ENCODE measurements at places on chromosomes 5 and 9.
A peak's percentile ranks its signal among the peaks of the same experiment; 100 is the strongest.

DNA sequence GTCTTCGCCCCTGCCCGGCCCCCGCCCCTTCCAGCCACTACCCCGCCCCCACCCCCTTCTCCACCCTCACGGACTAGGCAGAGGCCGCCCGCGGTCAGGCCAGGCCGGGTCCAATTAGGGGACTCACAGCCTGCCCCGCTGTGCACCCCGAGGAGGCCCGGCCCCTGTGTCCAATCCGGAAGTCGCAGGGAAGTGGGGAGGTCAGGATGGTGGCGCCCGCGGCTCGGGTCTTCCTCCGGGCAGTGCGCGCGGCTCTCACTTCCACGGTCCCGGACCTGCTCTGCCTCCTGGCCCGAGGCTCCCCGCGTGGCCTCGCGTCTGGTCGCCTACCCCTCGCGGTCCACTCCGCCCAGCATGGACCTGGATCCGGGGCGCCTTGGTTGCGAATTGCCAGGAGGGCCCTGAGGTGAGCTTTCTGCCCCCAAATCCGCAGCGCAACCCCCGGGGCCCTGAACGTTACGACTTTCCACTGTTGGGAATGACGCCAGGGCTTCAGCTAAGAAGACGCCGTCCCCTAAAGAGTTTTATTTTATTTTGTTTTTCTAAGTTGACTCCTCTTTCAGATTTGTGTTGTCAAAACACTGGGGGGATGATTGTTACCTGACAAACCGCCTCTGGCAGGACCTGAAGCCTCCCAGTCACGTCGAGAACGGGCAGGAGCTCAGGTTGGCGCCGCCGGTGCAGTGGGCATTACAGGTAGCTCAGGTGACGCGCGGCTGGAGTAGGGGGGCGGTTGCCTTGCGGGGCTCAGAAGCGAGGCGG is 763 bp upstream of the IRX2 start:
- no peak for DNase-seq

- no peak for DNase-seq
Observed at GRCh38 chr5:132674671-132675506, 1.1 kb downstream of the IL4 start.

GRCh38 chr9:90306158-90306557 is 336.5 kb downstream of the DIRAS2 start:
- no peak for DNase-seq

GRCh38 chr9:87886933-87887505 is 4.3 kb downstream of the SPATA31E1 start:
- DNase-seq = no peak

DNA sequence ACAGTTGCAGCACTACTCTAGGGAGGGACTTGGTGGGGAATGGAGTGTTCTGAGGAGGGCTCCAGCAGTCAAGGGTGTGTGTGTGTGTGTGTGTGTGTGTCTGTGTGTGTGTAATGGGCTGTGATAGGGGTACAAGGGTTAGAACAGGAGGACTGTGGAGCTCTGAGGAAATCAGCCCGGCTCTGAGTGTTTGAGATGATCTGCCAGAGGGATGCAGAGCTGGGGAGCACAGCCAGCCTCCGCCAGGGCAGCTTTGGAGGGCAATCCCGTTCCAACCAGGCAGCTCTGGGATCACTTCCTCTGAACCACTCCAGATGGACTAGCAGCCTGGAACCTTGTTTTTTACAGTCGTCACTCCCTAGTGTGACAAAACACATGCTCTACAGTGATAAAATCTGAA is 3.0 kb upstream of the SLC6A7 start:
- DNase-seq = no peak

DNA sequence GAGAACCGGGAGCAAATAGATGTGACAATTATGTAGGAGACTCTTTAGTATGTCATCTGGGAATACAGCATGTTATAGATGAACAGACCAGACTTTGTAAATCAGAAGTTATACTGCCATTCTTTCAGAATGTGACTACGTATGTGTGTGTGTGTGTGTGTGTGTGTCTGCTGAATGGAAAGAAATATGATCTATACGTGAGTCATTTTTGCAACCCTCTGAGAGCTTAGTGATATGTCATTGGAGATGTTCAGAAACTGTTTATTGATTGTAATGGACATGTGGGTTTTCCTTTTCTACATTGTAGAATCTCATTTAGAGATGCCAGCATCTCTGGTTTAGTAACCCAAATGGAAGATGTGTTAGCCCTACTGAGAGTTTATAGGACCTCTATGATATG is 731.5 kb downstream of the TLE1 start:
- no peak for DNase-seq

GRCh38 chr5:149639737-149640136 is 58.4 kb downstream of the ARHGEF37 start:
- peak; percentile 38 for DNase-seq

- DNase-seq = no peak
Observed at GRCh38 chr9:100724886-100725285, 147.0 kb downstream of the CAVIN4 start.

DNA sequence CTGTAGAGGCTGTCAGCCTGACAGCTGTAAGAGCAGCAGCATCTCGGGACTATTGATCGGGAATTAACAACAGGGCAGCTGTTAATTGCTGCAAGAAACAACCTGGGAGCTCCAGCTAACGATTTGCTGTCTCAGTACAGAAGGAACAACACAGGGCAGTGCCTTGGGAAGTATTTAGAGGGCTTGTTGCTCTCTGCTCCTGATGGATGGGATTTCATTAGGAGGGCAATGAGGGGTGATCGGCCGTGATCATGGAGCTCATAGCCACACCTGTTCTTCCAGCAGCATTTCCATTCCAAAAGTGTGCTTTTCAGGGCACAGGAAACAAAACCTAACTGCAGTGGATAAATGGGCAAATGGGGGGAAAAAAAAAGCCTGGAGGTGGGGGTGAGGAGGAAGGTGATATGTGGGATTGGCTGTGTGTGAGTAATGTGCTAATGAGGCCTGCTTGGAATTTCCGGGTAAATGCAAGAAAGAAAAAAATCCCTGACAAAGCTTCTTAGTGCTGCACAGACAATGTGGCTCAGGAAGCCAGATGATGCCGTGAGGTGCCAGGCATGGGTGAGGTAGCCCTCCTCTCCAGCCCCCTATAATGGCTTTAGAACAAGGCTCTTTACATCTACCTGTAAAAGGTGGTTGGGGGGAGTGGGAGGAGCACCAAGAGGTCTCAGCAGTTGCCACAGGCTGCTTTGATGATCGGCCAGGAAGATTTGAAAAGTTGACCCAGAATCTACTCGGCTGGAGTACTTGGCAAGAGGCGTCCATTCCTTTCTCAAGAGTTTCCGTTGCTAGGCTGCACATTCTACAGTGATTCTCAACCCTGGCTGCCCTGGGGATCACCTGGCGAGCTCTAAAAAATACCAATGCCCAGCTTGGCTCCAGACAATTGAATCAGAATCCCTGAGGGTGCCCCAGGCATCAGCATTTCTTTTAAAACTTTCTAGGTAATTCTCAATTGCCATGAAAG is 139.5 kb upstream of the KLF9 start:
- DNase-seq = peak; percentile 68

DNA sequence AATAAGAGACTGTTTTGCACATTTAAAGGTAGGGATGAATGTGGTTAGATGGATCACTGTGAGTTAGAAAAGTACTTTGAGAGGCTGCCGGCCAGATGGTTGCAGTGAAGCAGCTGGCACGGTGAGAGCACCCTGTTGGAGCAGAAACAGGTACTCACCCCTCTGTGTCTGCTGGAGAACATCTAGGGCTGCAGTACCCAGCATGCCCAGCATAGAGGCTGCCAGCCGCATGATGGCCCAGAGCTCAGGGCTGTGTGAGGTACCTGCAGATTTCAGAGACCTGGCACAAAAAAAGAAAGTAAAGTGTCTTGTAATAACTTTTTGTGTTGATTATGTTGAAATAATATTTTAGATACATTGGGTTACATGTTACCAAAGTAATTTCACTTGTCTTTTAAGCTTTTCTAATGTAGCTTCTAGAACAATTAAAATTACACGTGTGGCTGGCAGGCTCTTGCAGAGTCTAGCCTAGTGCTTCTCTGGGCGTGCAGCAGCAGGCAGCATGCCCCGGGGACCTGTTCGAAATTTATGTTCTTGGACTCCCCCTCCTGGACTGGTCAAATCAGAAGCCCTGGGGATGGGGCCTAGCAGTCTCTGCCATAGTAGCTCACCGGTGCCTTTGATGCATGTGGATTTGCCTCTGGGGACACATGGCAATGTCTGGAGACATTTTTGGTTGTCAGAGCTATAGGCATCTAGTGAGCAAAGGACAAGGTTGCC is 11.1 kb downstream of the WDR5 start:
- DNase-seq = no peak

- no peak for DNase-seq
Observed at GRCh38 chr5:16754086-16754485, 137.3 kb upstream of the RETREG1 start.

GRCh38 chr9:120859361-120859760 is 16.6 kb upstream of the PSMD5 start:
- no peak for DNase-seq

GRCh38 chr5:171615705-171616640 is 169.6 kb upstream of the SMIM23 start:
- DNase-seq = no peak

DNA sequence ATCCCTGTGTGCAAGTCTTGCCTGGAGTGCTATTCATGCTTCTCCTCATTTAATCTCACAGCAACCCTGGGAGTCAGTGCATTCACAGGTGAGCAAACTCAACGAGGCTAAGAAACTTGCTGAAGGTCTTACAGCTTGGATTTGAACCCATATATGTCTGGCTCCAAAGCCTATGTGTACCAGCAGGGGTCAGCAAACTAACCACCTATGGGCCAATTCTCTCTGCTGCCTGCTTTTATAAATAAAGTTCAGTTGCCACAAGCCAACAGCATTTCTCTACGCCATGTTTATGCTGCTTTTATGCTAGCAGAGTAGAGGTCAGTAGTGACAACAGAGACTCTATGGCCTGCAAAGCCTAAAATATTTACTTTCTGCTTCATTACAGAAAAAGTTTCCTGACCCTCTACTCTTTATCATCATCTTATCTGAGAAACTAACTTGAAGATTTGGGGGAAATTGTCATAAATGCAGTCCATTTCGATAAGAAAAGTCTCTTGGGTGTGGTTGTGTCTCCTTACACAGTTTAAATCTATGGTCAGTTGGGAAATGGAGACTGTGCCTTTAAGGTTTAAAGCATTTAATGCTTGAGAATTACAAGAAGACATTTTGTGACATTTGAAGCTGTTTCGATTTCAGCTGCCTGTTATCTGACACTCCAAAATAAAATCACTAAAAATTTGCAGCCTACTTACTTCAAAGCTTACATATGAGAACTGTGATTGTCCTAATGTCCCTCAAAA is 137.7 kb downstream of the PRELID2 start:
- DNase-seq = peak; percentile 59

DNA sequence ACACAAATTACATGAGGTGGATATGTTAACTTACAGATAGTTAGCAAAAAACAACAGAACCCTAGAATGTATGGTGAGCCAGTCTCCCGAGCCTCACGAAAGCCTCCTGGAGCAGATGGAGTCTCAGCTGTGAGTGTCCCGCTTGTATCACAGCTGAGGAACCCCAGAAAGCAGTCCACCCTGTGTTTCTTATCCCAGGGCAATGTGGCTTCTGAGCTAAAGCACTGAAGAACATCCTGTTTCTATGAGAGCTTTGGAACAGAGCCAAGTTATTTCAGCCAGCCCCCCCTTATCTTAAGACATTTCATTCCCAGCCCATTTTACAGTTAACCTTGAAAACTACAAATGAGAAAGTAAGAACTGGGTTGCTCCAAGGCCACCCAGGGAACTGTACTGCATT is 1220.9 kb upstream of the CDH6 start:
- DNase-seq = no peak

GRCh38 chr9:109775516-109775915 is 4.5 kb upstream of the PALM2AKAP2 start:
- DNase-seq = no peak

DNA sequence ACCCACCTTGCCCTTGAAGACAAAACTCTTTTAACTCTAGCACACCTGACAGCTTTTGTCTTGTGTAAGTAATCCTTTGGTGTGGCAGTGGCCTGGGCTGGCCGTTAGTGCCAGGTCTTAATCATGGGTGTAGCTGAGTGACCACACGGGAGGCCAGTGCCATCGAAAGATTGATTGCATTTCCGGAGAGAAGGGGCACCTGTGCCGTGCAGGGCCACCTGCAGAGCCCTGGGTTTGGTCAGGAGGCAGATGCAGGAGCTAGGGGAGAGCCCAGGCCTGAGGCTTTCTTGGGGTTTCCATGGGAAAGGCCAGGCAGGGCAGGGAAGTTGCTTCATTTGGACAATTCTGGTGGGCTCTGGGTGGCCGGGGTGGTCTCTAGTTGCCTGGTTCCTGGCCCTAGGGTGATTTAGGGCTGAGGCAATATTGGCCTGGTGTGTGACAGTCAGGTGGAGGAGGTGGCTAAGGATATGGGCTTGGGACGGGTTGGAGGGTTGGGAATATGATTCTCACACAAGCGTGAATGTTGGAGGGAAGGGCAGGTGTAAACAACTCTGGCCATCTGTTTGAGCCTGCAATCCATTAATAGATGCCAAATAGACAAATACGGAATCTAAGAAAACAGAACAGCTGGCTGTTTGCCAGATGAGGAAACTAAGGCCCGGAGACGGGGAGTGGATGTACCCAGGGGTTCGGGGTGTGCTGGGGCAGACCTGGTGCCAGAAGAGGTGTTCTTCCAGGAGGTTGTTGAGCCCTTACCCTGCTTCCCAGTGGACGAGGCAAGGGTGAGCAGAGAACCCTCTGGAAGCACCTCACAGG is 4.6 kb downstream of the DBH start:
- DNase-seq = no peak

- no peak for DNase-seq
Observed at GRCh38 chr9:116271340-116271739, 117.7 kb downstream of the PAPPA start.

DNA sequence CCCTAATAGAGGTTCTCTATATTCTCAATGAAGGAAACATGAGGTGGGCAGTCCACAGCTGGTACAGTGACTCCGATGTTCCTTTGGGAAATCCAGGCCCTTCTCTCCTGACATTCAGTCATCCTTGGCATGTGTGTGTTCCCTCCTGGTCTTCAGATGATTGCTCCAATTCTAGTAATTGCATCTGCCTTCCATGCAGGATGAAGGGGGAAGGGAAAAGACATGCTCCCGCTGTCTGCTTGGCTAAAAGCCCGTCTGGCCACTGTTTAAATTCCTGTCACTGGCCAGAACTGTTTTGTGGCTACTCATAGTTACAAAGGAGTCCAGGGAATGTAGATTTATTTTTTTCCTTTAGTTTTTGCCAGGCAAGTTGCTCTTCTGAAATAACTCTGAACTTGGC is 65.0 kb downstream of the MAST4 start:
- DNase-seq = no peak

DNA sequence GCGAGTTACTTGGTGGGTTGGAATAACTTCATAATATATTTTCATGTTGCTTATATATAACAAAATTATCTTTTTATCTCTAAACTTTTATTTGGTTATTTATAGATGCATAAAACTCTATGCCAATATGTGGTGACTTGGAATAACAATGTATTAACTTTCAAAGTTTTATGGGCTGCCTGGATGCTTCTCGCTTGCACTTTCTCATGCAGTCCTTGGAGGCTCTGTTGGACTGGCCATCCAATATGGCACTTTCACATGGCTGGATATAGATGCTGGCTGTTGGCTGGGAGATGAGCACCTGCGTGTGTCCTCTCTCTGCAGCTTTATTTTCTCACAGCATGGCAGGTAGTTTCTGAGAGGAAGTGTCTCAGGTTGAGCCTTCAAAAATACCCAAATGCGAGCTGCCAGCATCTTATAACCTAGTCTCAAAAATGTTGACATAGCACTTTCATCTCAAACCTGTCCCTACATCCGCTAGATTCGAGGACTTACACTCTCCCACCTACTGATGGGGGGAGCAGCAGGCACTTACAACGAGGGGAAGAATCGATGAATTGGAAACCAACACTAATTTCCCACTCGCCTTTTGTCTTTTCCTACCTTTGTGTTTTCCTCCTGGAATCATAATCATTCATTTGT is 48.3 kb upstream of the SMARCA2 start:
- no peak for DNase-seq

- peak; percentile 20 for DNase-seq
Observed at GRCh38 chr9:6498982-6499381, 86.0 kb downstream of the UHRF2 start.
